Esophagus mucosa (tissue), 1 donor: ENCODE measurements at places on chromosomes 11 and 22.

GRCh38 chr11:129275828-129276227 lies 83.7 kb upstream of the ARHGAP32 start:
- ATAC-seq = no peak

GRCh38 chr11:12206529-12206928 lies 96.1 kb downstream of the MICAL2 start:
- no peak for ATAC-seq

DNA sequence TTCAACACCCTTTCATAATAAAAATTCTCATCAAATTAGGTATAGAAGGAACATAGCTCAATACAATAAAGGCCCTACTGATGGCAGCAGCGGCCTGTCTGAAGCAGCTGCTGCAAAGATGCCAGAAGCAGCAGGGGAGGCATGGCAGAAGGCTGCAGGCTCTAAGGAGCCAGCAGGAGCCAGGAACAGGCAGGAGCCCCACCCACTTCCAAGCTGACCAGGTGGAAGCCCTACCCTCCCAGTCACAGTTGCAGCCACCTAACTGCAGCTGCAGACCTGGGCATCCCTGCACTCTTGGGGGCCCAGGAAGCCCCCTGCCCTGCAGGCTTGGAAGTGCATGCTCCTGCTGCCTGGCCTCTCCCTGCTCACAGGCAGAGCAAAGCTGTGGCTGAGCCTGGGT lies 18.2 kb upstream of the OR6A2 start:
- no peak for ATAC-seq

- ATAC-seq = no peak
Observed at GRCh38 chr11:17412488-17413180, 24.2 kb upstream of the KCNJ11 start.

DNA sequence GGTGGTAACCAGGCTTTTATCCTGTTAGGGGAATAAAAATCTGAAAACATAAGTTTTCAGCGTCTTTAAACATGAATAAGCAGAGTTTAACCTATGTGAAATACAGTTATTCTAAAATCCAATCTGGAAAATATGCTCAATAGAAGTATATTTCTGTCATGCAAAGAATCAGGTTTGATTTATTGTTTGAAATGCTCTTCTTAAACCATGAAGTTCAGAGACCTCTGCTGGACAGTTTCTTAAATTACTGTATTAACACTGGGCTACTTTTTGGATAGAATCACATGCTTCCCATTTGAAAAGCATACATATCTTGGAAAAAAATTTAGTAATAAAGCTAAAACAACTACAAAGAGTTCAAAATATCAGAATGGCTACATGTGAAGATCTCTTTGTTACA lies 25.4 kb downstream of the APIP start:
- no peak for ATAC-seq

- no peak for ATAC-seq
Observed at GRCh38 chr11:114705280-114706024, 27.1 kb downstream of the NXPE2 start.

DNA sequence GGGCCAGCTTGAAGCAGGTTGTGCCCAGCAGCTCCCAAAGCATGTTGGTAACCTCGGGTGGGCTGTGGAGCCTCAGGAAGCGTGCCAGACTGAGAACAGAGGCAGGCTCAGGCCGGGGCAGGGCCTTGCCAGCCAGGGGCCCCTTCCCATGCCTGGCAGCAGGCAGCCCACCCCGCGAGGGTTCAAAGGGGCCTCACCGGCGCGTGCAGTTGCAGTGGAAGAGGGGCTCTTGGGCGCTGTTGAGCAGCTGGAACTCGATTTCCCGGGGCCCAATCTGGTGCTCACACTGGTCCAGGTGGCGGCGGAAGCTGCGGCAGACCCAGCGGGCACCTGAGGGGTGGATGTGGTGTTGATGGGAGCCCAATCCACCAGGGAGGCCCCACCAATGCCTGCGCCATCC lies 3.6 kb downstream of the PLA2G3 start:
- ATAC-seq = no peak

GRCh38 chr11:43758927-43759326 lies 78.4 kb downstream of the HSD17B12 start:
- ATAC-seq = no peak

GRCh38 chr11:108754901-108755625 lies 90.2 kb downstream of the DDX10 start:
- ATAC-seq = no peak
